ENCODE measurements at places on chromosomes 6 and 20. TPM values are rescaled to one million over a fixed set of nuclear protein-coding genes. Genes with fewer than 3 reads are reported as not detected.

Gene PAX1
- not detected for total RNA-seq

Gene GSTA2
- total RNA-seq, result not detected

Gene NKX2-4
- total RNA-seq, result not detected

Gene MCHR2
- not detected for total RNA-seq

Gene PXT1
- not detected for total RNA-seq

Data from Right ventricle myocardium inferior (tissue), 1 donor.